Glutamatergic neuron (in vitro differentiated cells): ENCODE measurements at places on chromosomes 6 and 20. TPM values are rescaled to one million over a fixed set of nuclear protein-coding genes. Genes with fewer than 3 reads are reported as not detected.

OR2H1 gene
- total RNA-seq: not detected

HLA-DOA gene
- 0.69 TPM for total RNA-seq

ANKRD66 gene
- not detected for total RNA-seq

MRAP2 gene
- 5.1 TPM for total RNA-seq

GRCh38 chr6:118548136-118548535 is at the start of gene PLN:
Gene PLN, plus strand, starts transcription at chr6:118548296. Its CDS starts 10,626 bp downstream, at chr6:118558922.
- H3K27ac ChIP-seq: no peak within 1 kb of the TSS
- no peaks in the 10 kb centered on the region for H3K4me1 ChIP-seq
- no peaks in the 10 kb centered on the region for H3K36me3 ChIP-seq
- H3K4me3 ChIP-seq: no peak within 1 kb of the TSS
- H3K27me3 ChIP-seq: no peaks in the 10 kb centered on the region

DNA sequence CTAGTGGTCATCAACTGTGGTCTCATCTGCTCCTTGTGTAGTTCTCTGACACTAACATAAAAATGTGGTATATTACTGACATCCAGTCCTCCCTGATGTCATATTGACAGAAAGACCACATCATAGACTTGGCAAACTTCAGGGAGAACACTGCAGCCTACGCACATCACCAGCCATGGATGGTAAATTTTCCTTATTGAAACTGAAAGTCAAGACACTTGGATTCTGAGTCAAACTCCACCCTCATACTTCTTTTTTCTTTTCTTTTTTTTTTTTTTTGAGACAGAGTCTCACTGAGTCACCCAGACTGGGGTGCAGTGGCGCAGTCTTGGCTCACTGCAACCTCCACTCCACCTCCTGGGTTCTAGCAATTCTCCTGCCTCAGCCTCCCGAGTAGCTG is 25.4 kb downstream of the NDRG3 start:
- no peak overlapping the region for H3K27ac ChIP-seq
- no peaks in the 10 kb centered on the region for H3K36me3 ChIP-seq
- H3K27me3 ChIP-seq: peaks cover 2% of the 10 kb centered on the region
- DNase-seq: no peak
- no peaks in the 10 kb centered on the region for H3K4me1 ChIP-seq

- H3K27me3 ChIP-seq: no peaks in the 10 kb centered on the region
- H3K4me1 ChIP-seq: peaks cover 2% of the 10 kb centered on the region
- H3K4me3 ChIP-seq: no peak overlapping the region
- no peak for DNase-seq
Observed at GRCh38 chr6:148154668-148155067, 188.0 kb upstream of the SASH1 start.

GRCh38 chr6:20575704-20576451 is 41.6 kb downstream of the CDKAL1 start:
- peak overlapping the region; percentile 69 for H3K27ac ChIP-seq
- H3K4me3 ChIP-seq: peak overlapping the region; percentile 2
- peaks cover 2% of the 10 kb centered on the region for H3K27me3 ChIP-seq
- peaks cover 50% of the 10 kb centered on the region for H3K4me1 ChIP-seq

DNA sequence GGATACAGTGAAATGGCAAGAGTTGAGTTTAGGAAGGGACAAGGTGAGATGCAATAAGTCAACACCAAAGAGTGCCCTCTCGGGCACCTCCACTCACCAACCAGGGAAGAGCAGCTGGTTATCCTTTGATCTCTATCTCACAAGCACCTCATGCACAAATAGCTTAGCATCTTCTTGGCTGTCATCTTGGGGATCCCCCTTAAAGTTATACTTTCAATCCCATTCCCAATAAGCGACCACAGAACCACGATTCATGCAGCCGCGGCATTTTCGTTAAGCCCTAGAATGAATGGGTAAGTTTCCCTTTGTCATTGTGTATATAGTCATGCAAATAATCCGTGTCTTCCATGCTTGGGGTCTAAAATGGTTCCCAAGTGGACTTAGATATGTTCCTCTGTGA is 73.5 kb downstream of the ADTRP start:
- H3K27ac ChIP-seq: no peak overlapping the region
- H3K27me3 ChIP-seq: peaks cover 7% of the 10 kb centered on the region
- peaks cover 5% of the 10 kb centered on the region for H3K36me3 ChIP-seq
- DNase-seq: no peak
